ENCODE measurements at places on chromosomes 11 and 22.

DNA sequence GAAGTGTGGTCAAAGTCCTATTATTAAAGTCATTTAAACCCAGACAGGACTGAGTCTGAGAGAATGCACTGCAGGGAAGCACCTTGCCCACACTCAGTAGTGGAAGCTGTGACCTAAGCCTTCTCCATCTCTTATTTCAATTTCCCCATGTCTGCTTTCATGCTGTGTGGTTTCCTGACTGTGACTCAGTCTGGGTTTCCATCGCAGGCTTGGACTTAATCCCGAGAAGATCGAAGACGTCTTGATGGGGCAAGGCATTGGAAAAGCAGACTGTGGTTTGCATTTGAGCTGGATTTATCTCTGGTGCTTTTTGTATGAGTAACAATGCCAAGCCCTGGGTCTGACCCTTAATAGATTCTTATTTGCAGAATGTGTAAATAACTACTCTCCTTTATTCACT is 238.9 kb downstream of the NTM start:
- H3K4me1 ChIP-seq: no peaks in the 10 kb centered on the region
- no peak for DNase-seq
- no peaks in the 10 kb centered on the region for H3K36me3 ChIP-seq
- H3K27ac ChIP-seq: no peak overlapping the region
- H3K4me3 ChIP-seq: no peak overlapping the region

DNA sequence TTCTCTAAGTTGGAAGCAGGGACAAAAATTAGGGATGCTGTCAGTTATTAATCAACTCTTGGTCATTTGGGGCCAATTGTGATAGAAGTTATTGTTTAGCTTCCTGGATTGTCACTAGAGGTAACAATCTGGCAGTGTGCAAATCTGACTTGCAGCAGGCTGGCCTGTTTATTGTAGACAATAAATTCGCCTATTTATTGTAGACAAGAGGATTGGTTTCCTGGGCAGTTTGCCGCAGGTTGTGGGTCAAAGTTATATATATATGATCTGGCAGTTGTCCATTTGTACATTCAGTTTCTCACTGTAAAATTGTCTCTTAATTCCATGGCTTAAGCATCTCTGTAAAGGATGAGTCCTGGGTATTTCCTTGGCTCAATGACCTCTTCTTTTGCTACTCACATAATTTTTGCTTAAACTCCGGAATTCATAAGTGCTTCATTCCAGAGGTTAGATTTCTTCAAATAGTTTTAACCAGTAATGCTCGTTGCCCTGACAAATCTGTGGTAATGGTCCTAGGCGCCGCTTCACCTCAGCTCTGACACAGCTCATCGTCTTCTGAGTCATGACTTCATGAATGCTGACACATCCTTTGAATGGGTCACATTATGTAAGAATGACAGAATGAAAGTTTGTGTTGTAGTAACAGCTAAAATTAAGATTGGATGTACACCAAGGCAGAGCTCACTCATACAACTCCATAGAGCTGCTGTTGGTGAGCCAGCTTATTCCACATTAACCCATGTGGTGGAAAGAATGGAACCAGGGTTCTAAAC is 7.8 kb upstream of the MMP3 start:
- no peaks in the 10 kb centered on the region for H3K36me3 ChIP-seq
- no peak for DNase-seq
- no peak overlapping the region for H3K4me3 ChIP-seq
- no peaks in the 10 kb centered on the region for H3K4me1 ChIP-seq
- H3K27me3 ChIP-seq: no peaks in the 10 kb centered on the region

DNA sequence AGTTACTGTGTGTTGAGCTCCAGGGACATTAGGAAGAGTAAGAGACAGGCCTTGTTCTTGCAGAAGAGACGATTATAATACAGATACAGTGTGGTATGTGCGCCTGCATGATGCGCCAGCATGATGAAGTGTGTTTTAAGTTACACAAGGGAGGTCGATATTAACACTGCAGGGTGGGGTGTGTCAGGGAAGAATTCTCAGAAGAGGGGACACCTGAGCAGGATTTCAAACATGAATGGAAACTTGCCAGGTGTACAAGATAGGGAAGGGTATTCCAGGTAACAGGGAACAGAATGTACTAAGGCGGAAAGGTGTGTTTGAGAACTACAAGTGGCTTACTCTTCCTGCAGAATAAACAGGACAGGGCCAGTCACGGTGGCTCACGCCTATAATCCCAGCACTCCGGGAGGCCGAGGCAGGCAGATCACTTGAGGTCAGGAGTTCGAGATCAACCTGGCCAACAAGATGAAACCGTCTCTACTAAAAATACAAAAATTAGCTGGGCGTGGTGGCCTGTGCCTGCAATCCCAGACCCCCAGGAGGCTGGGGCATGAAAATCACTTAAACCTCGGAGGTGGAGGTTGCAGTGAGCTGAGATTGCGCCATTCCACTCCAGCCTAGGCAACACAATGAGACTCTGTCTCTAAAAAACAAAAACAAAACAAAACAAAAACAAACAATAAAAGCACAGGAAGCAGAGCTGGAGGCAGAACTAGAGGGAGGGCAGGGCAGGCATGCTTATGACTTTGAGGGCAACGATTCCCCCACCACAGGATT is 59.0 kb downstream of the SYN3 start:
- no peak overlapping the region for H3K27ac ChIP-seq
- no peaks in the 10 kb centered on the region for H3K4me1 ChIP-seq
- H3K27me3 ChIP-seq: no peaks in the 10 kb centered on the region

DNA sequence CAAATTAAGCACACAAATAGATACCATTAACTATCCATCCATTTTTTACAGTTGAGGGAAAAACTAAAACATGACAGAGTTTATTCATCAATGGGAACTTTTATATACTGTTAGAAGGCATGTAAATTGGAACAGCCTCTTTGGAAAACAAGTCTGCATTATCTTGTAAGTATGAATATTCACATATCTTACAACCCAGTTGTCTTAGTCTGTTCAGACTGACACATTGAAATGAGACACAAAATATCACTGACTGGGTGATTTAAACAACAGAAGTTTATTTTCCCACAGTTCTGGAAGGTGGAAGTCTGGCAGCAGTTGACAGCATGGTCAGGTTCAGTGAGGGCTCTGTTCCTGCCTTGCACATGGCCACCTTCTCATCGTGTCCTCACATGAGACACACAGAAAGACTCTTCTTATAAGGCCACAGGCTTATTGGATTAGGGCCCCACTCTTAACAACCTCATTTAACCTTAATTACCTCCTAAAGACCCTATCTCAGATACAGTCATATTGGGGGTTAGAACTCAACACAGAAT is 5.4 kb upstream of the EIF3F start:
- H3K4me1 ChIP-seq: peaks cover 15% of the 10 kb centered on the region
- H3K4me3 ChIP-seq: no peak overlapping the region
- H3K36me3 ChIP-seq: no peaks in the 10 kb centered on the region

Measured in Caco-2 (cell line).